Thyroid gland (tissue), 4 donors: ENCODE measurements at places on chromosomes 1 and 21. TPM values are rescaled to one million over a fixed set of nuclear protein-coding genes. Genes with fewer than 3 reads are reported as not detected.

The OLFM3 gene
- not detected for total RNA-seq

The KAZN gene
- total RNA-seq: 14.8 TPM

The CLIC4 gene
- total RNA-seq: 137 TPM

The ITLN2 gene
- not detected for total RNA-seq

The RGL1 gene
- 36.3 TPM for total RNA-seq

The S100A7 gene
- not detected for total RNA-seq

The TNFRSF18 gene
- not detected for total RNA-seq

The AGMAT gene
- 0.13 TPM for total RNA-seq

The TSSK3 gene
- 6.0 TPM for total RNA-seq

The APH1A gene
- 114 TPM for total RNA-seq

The PLA2G4A gene
- 6.4 TPM for total RNA-seq

The ATP1B1 gene
- total RNA-seq: 499 TPM

The FALEC gene
- not detected for total RNA-seq

The PPIAL4G gene
- not detected for total RNA-seq

The RASSF5 gene
- 14.8 TPM for total RNA-seq

The PDE9A gene
- 9.6 TPM for total RNA-seq

The URB2 gene
- total RNA-seq: 14.9 TPM

The DEPDC1 gene
- 0.27 TPM for total RNA-seq

The LRRC7 gene
- 17.3 TPM for total RNA-seq

The NTMT2 gene
- total RNA-seq: not detected

The PYHIN1 gene
- total RNA-seq: 1.3 TPM

The SRGAP2 gene
- total RNA-seq: 16.8 TPM

The AVPR1B gene
- total RNA-seq: 0.11 TPM

The TRABD2B gene
- total RNA-seq: 1.1 TPM

The AMY2B gene
- 55.5 TPM for total RNA-seq

The KRTAP10-5 gene
- not detected for total RNA-seq
